ENCODE measurements at places on chromosomes 2 and 18. TPM values are rescaled to one million over a fixed set of nuclear protein-coding genes. Genes with fewer than 3 reads are reported as not detected.

The ANKRD62 gene
- total RNA-seq: not detected

GRCh38 chr2:728165-728564 is 51.0 kb upstream of the TMEM18 start:
- DNase-seq: no peak

- no peak for DNase-seq
These were observed 10.0 kb downstream of the RHOB start for GRCh38 chr2:20456636-20457426.

DNA sequence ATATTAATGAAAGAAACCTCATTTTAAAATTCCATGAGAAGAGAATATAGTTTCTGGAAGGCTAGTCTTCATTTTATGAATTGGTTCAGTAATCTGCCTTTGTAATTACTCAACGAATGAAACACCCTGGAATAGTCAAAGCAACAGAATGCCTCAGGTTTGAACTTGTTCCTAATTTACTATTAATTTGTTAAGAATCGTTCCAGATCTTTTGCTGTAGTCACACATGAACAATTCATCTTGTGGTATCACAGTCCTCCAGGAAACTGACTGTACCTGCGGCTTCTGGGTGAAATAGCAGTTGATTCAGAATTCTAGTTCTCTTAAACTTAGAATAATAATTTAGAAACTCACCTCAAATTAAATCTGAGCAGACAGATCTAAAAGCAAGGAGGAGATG is 282.7 kb upstream of the MAP2 start:
- DNase-seq: no peak

The COL4A3 gene
- 0.34 TPM for total RNA-seq

DNA sequence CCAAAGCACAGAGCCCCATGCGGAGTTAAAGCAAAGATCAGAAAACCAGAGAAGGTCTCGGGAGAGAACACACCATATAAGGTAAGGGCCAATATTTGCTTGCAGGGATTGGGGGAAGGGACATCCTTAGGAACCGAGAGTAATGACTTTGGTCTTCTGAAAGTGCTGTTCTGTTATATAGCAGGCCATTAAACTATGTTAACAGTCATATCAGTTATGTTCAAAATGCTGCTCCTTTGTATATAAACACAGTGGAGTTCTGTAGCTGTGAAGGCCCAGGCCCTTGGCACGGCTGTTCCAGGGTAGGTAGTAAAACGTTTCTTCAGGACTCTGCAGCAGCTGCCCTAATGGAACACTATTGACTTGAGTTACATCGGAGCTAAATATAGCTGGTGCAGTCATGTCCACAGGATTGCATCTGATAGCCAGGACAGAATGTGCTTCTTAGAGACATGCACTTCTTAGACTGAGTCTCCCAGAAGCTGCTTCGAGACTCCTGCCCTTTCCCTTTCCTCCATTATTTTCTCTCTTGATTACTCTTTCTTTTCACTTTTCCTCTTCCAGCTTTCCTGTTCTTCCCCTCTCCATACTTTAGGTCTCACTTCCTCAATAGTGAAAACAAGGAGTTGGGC is 122.4 kb downstream of the SETBP1 start:
- no peak for DNase-seq

DNA sequence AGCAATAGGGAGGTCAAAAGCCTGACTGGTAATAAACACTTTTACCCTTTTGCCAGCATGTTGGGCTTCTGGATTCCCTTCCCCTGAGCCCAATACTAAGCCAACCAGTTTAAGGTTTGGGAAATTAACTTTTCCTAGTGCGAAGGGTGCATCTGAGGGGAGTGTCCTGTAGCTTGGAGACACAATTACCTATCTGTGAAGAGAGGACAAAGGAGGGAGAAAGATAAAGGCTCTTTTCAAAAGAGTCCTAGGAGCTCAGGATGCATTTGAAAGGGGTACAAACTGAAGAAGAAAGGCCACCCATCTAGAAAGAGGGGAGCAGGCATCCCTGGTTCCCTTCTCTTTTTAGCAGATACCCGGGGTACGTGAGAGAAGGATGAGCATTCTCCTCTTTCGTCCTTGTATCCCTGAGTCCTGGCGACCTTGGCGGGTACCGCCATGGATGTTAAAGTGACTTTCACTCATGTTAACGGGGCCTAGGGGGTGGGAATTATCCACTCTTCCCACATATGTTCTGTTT is 25.1 kb downstream of the C18orf54 start:
- DNase-seq: no peak

DNA sequence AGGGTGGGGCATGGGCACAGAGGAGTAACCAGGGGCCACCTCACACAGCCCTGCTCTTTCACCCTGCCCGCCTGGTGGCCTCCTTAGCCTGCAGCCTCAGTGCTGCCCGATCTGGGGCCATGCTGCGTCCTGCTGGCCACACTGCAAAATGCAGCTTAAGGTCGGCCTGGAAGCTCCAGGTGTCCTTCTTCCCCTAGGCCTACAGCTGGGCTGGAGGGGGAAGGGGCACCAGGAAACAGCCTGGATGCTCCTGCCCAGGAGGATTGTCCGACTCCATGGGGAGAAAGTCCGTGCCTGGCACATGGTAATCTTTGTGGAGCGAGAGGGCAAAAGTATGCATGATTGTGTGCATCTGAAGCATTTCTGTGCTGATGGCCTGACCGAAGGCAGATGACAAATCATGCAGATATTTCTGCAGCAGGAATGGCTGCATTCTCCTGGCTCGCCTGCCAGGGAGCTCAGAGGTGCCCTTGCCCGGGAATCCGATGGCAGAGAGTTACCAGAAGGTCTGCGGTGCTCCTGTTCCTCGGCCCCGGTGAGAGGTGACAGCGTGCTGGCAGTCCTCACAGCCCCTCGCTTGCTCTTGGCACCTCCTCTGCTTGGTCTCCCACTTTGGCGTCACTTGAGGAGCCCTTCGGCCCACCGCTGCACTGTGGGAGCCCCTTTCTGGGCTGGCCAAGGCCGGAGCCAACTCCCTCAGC is 12.8 kb upstream of the ALPP start:
- no peak for DNase-seq
